NCI-H146 (cell line): ENCODE measurements at places on chromosomes 5 and 9.
A peak's percentile ranks its signal among the peaks of the same experiment; 100 is the strongest.

DNA sequence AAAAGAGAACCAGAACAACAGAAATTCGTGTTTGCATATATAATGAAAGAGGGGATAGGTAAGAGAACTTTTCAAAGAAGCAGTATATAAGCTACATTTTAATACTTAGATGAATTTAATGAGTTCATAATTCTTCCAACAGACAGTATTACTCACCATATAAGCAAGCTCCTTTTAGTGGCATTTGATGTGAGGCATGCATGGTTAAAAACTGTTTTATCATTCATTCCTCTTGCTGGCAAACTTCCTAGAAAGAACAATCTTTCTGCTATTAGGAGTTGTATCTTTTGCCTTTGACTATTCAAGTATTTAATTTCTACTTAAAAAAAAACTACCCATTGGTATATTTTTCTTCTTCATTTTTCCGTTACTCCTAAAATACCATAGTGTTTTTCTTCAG, 65.7 kb upstream of the EIF4EBP3 start:
- no peak for DNase-seq

- no peak for DNase-seq
Measured at GRCh38 chr5:116799401-116799800, 224.8 kb upstream of the SEMA6A start.

DNA sequence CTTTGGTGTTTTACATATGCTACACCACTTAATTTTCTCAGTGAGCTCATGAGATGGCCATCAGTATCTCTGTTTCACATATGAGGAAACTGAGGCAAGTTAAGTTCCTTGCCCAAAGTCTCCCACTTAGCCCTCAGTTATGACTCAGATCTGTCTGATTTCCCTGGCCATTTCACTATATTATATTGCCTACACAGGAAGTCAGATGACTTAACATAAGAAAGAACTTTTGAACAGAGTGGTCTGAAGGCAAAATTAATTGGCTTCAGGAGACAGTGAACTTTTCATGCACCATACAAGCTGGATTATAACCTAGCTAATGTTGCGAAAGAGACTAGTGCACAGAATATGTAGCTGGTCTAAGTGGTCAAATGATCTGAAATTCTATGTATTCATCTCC, 221.6 kb downstream of the NFIB start:
- no peak for DNase-seq

- no peak for DNase-seq
Measured at GRCh38 chr5:158309088-158309807, 450.3 kb upstream of the CLINT1 start.

GRCh38 chr5:175696139-175696854, 38.4 kb downstream of the HRH2 start:
- DNase-seq = no peak

DNA sequence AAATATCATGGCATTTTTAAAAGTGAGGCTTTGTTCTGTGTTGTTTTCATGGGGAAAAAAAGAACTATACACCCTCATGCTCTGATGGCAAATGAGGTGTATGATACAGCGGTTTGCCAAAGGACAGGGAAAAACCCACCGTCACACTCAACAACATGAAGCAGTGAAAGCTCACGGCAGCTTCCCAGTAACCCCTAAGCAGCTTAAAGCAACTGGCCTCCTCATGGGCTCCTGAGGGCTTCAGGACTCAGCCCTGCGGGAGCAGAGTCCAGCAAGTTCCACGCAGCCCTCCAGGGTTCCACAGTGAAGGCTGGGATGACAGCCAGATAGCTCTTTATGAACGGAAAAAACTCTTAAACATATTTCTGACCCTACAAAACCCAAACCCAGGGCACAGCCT, 12.9 kb downstream of the BARHL1 start:
- no peak for DNase-seq

DNA sequence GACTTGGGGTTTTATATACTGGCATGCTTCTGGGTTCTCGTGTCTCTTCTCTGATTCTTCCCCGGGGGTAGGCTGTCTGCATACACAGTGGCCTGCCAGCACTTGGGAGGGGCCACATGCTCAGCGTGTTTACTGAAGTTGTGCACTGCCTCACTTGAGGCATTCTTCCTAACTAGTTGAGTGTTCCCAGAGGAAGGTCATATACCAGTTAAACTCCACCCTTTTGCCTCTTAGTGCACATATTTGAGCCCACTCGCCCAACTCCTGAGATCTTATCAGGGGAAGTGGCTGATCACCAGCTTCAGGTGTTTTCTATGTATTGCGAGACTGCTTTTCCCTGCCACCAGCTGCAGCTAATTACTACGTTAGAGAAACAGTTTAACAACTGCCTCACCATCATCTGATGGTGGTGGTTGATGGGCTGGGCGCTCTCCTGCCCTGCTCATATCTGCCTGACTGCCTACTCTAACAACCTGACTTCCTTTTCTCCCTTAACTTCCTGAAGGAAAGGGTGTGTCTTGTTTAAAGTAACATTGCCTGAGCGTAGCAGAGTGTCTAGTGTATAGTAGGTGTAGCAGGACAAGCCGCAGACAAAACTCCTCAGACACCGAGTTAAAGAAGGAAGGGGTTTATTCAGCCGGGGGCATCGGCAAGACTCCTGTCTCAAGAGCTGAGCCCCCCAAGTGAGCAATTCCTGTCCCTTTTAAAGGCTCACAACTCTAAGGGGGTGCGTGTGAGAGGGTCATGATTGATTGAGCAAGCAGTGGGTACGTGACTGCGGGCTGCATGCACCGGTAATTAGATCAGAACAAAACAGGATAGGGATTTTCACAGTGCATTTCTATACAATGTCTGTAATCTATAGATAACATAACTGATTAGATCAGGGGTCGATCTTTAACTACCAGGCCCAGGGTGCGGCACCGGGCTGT, 60.1 kb upstream of the CLINT1 start:
- DNase-seq = peak; percentile 57

GRCh38 chr5:108919591-108920326, 172.1 kb downstream of the FER start:
- DNase-seq = no peak

DNA sequence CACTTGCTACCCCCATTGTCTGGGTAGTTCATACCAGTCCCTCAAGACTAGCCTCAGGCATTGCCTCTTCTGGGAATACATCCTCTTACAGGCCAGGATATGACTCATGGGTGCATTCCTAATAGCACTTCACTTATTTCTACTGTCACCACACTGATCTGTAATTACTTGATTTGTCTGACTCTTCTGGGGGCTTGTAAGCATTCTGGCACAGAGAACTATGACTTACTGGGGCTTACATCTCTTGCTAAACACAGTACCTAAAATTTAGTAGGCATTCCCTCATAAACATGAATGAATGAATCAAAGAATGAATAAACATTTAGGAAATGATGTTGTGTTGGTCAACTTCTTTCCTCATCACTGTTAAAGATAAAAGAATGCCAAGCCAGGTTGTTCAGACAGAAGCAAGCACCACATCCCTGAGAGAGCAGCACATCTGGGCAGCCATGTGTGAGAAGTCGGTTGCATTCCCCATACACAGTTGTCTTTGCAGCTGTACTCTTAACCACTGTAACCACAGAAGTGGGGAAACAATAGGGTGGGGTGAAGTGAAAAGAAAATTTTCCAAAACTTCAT, 27.6 kb downstream of the IL7R start:
- DNase-seq = no peak
